Stimulated activated CD4-positive, alpha-beta T cell treated with anti-CD3 and anti-CD28 coated beads, Interleukin-2, amount 100 ng/mL, for 4 hours (primary cell): ENCODE measurements at places on chromosomes 2 and 18.

- no peak for DNase-seq
Measured at GRCh38 chr18:61554946-61555361, 221.7 kb downstream of the CDH20 start.

DNA sequence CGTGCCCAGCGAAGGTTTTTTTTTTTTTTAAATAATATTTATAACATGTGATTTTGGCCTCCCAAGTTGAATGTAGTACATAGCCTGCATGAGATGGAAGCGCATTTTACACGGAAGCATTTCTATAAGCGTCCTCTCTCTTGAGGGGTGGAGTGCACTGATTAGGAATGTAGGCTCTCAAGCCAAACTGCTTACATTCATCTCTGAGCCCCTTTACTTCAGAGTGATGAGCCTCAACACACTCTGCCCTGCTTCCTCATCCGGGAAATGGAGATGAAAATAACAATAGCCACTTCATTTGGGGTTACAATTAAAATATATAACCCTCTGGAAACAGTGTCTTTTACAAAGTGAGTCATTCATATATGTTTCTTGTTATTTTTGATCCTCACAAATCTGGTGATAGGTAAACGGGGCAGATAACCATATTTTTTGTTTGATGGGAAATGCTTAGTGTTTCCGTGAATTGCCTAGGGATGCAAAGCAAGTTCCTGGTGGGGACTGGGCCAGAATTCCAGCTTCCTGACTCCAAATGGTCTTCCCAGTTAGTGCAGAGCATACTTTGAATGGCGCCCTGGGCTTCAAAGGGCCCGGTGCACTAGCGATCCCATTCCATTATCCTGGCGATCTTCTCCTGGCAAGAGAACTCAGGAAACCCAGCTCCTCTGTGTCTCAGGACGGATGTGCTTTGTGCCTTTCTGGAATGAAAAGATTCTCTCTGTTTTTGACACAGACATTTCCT is 124.3 kb downstream of the PIEZO2 start:
- no peak for DNase-seq

GRCh38 chr2:241269707-241270520 is 45.6 kb downstream of the HDLBP start:
- no peak for DNase-seq

- DNase-seq = no peak
Measured at GRCh38 chr18:9507565-9508088, 32.3 kb downstream of the RALBP1 start.

GRCh38 chr2:164061129-164061746 is 325.4 kb upstream of the FIGN start:
- no peak for DNase-seq

GRCh38 chr2:7191932-7192331 is 274.7 kb downstream of the RNF144A start:
- no peak for DNase-seq
